T follicular helper cell (primary cell): ENCODE measurements at places on chromosomes 3 and 15.

DNA sequence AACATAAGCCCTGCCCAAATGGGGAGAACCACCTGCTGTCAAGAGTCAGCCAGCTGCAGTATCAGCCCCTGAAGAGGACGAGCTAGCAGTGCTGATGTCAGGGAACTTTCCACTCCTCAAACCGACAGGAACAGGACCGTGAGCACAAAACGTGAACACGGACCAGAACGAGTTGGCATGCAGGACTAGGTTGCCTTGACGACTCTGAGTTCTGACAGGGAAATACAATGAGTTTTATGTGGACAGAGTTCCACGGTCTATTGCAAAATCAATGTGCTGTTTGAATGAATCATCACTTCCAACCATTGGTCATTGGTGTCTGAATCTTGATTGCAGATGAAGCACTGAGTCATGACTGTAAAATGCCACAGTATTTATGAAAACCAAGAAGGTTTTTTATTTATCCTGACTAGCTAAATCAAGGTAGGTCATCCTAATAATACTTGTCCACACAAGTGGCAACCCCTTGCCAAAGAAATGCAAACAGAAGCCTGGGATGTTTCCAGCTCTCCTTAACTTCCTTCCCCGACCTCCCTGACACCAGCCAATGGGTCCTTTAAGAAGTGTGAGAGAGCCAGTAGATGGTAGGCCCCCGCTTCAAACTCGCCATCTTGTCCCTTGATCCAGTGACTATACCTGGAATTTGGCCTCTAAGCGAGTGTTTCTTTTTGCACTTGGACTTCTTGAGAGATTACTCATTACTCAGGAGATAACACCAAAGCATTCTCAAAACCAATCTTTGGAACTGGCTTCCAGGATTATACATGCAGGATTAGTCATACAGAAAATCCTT is 119.6 kb downstream of the ASB7 start:
- DNase-seq: no peak

GRCh38 chr3:157063926-157064325 is 96.0 kb downstream of the CCNL1 start:
- no peak for DNase-seq

DNA sequence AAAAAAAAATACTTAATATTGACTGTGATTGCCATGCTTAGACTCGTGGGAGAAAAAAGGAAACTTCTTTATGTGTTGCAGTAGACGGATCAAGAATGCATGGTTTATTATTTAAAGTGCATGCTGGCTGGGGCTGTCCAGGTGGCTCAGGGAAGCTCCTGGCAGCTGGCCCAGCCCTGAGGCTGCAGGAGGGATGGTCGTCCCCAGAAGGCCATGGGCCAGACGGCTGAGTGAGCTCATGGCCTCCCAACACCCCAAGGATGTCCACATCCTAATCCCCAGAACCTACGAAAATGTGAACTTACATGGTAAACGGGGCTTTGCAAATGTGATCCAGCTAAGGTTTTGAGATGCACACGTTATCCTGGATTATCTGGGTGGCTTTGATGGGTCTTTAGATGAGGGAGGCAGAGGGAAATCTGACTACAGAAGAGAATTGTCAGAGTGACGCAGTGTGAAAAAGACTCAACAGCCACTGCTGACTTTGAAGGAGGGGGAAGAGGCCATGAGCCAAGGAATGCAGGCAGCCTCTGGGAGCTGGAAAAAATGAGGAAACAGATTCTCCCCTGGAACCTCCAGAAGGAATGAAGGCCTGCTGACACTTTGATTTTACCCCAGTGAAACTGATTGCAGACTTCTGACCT is 29.8 kb downstream of the ADAMTS17 start:
- DNase-seq: no peak

DNA sequence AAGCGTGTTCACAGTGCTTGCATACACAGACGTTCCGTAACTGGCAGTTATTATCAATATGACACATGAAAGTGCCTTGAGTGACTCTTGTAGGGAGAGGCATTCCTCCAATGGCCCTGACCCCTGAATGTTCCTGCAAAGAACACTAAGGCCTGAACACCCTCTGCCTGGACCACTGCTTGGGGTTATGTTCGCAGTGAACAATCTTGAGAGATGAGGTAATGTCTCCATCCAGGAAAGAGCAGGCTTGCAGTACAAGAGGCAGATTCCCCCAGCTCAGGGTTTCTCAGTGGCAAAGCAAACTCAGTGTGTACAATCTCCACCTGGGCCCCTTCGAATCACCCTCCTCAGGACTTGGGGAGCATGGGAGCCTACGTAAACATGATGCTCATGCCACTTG is 324.6 kb downstream of the MAGI1 start:
- no peak for DNase-seq

DNA sequence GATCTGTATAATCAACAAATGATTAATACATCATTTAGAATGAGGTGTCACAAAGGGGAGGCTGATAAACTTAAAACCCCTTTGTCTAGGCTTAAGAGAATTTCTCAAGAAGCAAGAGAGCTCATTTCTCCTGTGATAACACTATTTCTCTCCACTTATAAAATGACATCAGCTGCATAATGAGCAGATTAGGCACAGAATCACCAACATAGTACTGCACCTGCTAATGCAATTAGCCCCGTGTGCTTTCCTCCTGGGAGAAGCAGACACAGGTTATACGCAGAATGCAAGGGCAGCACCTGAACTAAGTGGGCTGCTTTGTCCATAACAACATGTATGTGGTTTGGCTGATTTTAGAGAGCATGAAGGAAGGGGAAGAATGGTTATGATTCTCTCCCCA is 515.3 kb upstream of the CFAP20DC start:
- no peak for DNase-seq

DNA sequence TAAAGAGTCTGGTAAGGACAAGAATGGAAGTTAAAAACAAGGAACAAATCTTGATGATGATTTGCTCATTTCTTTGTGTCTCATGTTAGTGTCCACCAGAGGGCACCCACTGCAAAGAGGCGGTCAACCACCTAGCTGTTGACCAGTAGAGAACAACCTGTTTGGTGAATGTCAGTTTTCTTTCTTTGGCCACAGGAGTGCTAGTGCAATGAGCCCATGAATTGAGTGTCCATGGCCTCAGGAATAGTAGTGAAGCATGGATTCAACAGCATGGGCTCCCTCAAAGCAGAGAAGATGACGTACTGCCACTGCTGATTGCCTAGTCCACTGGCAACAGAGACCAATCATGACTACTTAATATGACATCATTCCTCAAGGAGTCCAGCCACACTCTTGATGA is 10.7 kb upstream of the CNTN6 start:
- DNase-seq: no peak

DNA sequence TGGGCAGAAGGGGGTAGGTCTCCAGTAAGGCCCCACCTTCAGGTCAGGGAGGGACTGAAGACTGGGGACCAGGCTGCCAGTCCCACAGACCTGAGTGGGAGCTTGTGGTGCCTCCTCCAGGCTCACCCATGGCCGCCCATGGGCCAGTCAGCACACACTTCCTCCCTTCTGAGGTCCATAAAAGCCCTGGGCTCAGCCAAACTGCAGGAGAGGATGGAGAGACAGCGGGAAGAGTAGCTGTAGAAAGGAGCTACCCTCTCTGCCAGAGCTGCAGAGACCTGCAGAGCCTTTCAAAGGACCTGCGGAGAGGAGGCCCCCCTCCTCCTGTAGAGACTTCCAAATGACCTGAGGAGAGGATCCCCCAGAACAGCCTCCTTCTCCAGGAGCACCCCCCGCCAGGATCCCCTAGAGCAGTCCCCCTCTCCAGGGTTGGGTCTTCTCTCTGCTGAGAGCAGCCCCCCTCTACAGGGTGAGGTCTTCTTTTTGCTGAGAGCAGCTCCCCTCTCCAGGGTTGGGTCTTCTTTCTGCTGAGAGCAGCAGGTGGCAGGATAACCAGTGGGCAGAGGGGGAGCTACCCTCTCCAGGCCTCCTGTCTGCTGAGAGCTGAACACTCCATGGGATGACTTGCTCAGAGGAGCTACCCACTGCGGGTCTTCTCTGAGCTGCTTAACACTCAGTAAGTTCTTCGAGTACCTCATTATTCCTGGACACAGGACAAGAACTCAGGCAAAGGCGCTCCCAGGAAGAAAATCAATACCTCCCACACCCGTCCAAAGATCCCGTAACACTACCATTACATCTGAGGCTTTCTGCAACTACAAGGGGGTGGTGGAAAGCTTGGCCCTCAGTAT is 5.0 kb upstream of the SKIC8 start:
- no peak for DNase-seq

- no peak for DNase-seq
Measured at GRCh38 chr3:179309225-179310078, 13.4 kb upstream of the ZNF639 start.

DNA sequence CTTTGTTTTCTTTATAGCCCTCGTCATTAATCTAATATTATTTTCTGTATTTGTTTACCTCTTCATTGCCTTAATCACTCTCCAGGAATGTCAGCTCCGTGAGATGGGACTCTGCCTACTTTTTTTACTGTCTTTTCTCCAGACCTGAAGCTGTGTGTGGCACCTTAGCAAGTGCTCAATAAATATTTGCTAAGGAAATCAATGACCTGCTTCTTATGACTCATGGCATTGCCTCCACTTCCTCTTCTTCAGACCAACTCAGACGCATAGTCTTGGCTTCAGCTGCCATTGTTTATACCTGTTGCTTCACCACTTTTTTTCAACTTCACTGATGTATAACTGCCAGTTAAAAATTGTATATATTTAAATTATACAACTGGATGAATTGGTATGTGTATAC is 218.5 kb upstream of the CMC1 start:
- DNase-seq: no peak

- no peak for DNase-seq
Measured at GRCh38 chr3:170799009-170799408, 71.0 kb downstream of the RPL22L1 start.

GRCh38 chr3:17077606-17078005 is 192.9 kb downstream of the PLCL2 start:
- no peak for DNase-seq

- DNase-seq: no peak
Measured at GRCh38 chr3:185595526-185595925, 9.4 kb downstream of the SENP2 start.

DNA sequence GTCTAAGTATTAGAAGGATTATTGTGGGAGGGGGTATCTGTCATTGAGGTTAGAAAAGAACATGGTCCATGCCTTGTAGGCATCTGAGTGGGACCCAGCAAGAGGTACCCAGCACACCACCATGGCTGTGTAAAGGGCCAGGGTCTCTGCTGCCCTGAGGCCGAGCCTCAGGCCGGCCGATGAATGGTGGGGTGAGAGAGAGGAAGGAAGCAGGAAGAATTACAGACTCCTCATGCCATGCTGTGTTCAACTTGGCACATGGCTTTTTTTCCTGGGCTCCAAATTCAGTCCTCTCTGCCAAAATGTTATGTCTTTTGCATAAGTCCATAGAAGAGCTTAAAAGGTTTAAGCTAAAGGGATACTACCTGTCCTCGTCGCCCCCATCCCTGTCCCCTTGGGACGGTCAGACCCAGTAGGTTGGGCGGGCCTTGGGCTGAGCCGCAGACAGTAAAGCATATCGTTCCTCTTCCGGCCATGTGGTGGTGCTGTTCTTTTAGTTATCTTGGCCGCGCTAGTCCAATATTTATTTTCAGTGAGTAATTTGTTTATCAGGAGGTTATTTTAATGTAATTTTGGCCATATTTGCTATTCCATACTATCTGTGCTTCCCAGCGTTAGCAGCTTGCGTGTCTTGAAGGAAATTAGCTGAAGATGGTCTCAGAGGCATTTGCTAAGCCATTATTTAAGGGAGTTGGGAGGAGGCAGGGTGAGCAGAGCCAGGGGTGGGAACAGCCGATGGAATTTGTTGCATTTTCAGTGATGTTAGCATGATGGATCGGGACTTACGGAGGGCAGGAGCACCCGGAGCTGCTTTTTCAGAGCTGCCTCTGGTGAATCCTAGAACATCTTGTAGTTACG is 152.4 kb downstream of the AGBL1 start:
- peak; percentile 1 for DNase-seq

DNA sequence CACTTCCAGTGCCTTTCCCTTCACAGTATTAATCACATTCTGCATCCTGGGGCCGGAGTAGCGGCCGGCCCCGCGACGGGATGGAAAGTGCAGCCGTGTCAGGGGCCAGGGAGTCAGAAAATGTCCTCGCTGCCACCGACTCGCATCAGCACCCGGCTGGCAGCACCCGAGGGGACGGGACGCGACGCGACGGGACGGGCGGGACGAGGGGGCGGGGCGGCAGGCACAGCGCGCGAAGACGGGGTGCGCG is 353 bp downstream of the ATG3 start:
- DNase-seq: no peak

DNA sequence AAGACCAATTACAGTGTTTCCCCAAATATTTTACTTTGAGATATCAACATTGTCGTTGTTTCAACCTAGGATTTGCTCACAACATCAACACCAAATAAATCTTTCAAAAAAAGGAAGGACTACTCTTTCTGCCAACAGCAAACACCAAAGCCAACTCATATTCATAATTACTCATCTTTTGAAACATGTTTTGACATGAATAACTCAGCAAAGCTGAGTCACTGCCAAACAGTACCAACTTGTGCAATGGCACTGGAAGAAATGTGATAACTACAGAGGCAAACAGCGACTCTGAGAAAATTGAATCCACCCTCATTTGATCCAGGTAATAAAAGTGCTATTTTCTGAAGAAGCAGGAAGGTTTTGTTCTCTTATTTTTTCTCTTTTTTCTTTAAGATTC is 67.2 kb downstream of the PEX5L start:
- DNase-seq: no peak

DNA sequence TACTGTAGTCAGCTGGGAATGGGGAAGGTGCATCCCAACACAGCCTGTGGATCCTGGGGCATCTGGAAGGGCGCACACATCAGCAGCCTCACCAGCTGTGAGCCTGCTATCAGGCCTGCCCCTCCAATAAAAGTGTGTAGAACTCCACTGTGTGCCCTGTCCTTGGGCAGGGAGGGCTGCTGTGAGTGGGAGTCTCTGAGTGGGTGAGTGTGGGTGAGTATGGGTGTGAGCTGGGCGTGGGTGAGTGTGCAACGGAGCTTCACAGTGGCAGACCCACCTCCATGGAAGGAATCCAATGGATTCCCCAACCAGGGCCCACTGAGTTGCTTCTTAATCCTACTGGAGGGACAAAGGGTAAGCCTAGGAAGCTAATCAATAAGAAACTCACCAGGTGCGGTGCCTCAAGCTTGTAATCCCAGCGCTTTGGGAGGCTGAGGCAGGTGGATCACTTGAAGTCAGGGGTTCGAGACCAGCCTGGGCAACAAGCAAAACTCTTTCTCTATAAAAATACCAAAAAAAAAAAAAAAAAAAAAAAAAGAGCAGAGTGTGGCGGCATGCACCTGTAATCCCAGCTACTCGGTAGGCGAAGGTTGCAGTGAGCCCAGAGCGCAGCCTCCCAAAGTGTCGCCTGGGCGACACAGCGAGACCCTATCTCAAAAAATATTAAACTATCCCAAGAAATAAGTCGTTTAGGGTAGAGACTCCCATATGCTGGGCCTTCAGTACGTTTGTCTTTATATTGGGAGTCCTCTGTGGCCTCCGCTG is 555 bp upstream of the RCCD1 start:
- no peak for DNase-seq
